ENCODE measurements at places on chromosomes 4 and X.

GRCh38 chr4:175705407-175705806 lies 106.7 kb downstream of the GPM6A start:
- DNase-seq, result no peak

DNA sequence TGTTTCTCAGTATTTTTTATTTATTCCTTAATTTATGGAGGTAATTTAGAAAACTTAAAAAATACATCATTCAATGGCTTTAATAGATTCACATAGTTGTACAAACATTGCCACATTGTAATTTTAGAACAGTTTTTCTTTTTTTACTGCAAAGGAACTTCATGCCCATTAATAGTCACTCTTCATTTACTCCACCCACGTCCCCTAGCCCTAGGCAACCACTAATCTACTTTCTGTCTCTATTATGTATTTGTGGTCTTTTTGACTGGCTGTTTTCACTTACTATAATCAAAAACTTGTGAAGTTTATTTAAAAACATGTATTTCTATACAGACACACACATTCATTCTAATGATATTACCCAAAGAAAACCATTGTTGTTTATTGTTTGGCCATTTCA lies 664.8 kb downstream of the GRID2 start:
- DNase-seq, result no peak

DNA sequence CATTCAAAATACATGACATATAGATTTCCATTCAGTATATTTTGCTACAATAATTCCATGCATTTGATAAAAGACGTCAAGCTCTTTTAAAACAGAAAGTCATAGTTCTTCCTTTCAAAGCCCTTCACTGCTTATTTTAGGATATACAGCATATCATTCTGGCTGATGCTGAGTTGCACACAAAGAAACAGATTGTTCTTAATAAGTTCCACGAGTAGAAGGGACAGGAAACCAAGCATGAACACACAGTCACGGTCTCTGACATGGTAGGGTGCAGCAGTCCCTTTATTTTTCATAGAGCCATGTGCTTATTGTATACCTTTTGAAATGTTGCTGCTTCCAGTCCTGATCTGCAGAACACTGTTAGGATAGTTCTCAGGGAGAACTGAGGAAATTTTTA lies 85.4 kb downstream of the MAGEB10 start:
- no peak for DNase-seq

GRCh38 chrX:71504346-71504745 lies 28.6 kb upstream of the OGT start:
- DNase-seq, result no peak

DNA sequence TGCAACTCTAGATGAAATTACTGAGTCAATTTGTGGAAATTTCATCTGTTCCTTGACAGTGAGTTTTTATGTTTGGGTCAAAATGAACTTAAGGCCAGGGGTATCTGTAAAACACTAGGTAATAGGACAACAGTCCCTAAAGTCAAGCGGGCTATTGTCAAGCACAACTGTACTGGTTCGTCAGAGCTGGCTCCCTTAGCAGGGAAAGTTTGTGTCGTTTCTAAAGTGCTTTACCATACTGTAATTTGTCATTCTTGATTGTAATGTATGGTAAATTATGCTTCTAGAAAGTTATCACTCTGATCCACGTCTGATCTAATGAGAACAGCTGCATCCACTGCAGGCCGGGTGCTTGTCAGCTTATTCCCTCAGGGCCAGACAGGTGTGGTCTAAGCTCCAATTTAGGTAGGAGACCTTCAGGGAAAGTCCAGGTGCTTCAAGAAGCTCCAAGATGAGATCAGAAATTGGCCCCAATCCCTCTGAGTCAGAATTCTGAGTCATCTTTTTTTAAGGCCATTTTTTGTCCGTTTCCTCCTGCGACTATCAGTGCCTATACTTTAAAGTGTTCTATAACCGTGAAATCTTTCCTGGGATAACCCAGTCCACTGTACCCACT lies 92.2 kb downstream of the PALLD start:
- DNase-seq, result peak; percentile 92

DNA sequence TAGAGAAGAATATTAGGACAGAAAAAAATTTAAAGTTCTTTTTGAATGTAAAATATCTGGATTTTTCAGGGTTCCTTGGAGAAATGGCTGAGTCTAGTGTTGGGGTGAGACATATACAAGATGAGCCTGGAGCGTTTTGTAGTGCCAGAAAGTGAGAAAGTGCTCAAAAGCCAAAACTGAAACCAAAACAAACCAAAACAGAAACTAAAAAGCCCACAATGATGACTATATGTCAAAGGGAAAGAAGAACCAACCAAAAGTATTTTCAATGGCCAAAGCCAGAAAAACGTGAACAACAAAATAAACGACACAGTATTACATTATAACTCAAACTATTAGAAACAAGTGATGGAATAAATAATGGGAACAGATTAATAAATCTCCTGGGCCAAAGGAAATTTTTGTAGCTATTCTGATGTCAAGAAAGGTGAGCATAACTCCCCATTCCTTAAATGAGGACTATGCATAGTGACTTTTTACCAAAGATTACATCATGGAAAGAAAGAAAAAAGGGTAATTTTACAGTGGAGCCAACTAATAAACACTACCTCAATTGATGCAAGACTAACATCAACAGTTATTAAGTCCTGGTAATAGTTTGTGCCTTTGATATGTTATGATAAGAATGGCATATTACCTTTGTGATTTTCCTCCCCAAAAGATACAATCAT lies 1137.6 kb downstream of the C4orf33 start:
- peak; percentile 10 for DNase-seq

GRCh38 chrX:53639257-53639656 lies 47.3 kb downstream of the HUWE1 start:
- no peak for DNase-seq

DNA sequence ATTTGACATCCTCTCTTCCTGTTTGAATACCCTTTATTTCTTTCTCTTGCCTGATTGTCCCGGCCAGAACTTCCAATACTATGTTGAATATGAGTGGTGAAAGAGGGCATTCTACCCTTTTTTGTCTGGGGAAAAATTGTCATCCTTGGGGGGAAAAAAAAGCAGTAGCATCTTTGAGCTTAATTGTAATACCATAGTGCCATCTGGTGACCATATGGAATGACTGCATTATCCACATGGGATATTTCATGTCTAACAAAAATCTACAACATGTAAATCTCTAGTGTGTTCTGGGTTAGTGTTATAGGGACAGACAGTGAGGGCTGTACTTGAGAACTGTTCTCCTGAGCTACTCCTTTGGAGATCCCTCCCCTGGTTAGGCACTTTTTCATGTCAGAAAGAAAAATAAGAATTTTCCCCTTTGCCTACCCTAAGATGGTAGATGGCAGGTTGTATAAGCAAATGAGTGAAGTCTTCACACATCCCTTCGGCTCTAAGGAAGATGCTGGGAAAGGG lies 26.0 kb downstream of the CAPN6 start:
- peak; percentile 0 for DNase-seq

DNA sequence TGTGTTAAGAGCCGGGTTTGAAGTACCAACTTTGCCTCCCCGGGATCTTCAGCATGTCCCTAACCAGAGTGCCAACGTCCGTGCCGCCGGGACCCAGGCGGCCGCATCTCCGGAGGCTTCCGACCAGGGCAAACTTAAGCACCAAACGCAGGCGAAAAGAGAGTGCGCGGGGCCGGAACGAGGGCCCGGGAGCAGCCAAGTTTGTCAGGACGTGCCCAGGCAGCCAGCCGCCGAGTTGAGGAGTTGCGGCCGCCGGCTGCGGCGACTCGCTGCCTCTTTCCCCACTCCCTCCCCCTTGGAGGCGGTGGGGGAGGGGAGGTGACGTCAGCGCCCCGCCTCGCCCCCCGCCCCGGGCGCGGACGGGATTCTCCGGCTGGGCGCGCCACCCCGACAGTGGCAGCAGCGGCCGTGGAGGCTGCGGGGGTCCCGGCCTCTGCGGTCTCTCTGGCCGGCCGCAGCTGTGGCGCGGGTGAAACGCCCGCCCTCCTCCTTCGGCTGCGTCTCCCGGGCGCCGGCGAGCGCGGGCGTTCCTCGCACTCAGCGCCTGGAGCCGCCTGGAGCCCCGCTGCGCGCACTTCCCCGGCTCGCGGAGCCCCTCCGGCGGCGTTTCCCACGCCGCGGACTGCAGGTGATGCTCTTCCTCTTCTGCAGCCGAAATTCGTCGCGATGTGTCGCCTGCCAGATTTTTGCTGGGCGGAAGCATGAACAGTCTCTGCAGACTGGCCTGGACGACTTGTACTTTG lies 2.9 kb upstream of the FAT1 start:
- DNase-seq, result peak; percentile 76

DNA sequence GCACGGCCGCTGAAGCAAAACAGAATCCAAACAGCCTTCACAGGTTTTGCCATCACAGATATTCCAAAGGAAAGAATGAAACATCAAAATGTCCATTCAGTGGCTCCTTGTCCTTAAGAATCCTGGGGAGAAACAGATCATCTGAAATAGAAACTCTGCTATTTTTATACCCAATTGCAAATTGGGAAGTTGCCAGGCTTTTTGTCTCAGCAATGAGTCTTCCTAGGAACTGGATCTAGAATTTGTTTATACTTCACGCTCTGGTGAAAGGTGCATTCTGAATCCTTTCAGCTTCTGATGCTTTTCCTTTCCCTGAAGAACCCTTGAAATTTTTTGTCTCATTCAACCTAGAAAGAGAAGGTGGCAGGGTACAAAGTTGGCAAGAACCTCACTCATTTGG lies 218.9 kb downstream of the FBXW7 start:
- DNase-seq, result peak; percentile 29

GRCh38 chr4:81378386-81378785 lies 93.3 kb downstream of the RASGEF1B start:
- no peak for DNase-seq

DNA sequence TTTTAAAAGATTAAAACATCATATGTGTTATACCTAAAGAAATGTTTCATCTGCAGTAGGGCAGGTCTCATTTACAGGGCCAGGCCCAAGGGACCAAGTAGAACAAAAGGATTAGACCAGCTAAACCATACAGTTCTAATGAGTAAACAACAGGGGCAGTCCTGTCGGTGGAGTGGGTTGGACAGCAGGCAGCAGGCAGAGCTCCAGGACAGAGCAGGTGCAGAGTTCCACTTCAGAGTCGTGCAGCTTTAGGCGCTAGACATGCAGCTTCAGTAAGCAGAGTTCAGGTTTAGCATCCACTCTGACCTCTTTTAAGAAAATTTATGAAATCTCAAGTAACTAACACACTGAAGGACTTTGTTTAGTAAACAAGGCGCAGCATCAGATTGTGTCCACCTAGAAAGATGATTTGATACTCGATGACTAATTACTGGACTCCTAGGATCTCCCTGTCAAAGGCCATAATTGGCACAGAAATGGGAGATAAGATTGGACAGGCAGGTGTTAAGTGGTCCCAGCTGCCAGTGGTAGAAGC lies 487.7 kb upstream of the INTU start:
- no peak for DNase-seq

- no peak for DNase-seq
Observed at GRCh38 chrX:123263747-123264146, 79.7 kb downstream of the GRIA3 start.

DNA sequence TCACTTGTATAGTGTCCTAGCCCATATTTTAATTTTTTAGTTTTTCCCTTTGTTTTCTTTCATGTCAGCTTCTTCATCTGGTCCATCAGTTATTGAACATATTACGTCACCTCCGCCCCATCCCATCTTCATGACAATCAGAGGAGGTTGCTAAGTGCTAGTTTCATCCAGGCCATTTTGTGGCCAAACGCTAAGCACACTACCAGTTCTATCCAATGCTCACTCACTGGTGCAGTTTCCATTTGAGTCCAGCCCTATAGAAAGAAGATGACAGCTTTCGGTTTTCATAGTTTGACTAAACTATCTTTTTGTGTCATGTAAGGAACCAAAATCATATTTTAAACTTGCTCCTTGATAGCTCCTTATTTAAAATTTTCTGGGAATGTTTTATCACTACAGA lies 304.2 kb downstream of the TENM3 start:
- no peak for DNase-seq

DNA sequence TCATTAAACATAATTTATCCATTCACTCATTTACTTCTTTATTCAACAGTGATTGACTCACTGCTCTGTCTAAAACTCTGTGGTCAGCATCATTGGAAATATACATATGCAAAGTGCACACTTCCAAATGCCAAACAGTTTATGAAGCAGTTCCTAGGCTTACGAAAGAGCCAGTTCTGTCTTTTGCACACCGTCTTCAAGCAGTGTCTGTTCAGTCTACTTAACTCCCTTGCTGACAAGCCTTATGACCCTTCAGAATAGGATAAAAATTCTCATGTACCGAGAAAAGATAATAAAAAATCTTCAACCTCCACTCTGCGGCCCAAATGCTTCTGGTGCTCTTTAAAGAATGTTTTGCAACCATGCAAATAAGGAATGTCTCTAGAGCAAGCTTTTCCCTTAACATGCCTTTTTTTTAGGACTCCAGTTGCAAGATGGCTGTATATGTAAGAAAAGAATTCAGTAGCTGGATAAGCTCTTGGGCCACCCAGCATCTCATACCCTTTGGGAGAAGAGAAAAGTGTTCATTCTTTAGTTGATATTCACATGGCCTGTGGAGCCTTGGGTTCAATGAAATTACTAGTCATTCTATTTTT lies 1037.0 kb upstream of the SLIT2 start:
- DNase-seq, result peak; percentile 43

GRCh38 chr4:1160351-1160750 lies 12.0 kb downstream of the SPON2 start:
- DNase-seq, result no peak

DNA sequence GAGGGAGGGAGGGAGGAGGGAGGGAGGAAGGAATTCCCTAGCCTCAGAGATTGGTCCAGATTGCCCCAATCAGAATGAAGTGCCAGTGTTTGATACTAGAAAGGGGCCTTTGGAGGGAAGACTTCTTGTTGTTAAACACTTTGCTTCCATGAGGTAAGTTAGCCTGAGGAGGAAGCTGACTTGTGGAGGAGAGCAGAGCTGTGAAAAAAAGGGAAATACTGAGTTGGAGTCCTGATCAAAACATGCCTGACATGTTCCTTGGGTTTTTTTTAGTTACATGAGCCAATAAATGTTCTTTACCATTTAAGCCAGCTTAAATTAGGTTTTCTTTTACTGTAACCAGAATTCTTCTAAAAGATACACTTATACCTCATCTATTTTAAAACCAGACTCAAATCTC lies 57.6 kb downstream of the GSX2 start:
- no peak for DNase-seq

GRCh38 chrX:153762626-153763173 lies 1.3 kb upstream of the PLXNB3 start:
- DNase-seq, result no peak

GRCh38 chr4:141462361-141462760 lies 174.0 kb upstream of the IL15 start:
- DNase-seq, result no peak

- DNase-seq, result no peak
Observed at GRCh38 chr4:2290488-2290887, 28.6 kb upstream of the MXD4 start.

DNA sequence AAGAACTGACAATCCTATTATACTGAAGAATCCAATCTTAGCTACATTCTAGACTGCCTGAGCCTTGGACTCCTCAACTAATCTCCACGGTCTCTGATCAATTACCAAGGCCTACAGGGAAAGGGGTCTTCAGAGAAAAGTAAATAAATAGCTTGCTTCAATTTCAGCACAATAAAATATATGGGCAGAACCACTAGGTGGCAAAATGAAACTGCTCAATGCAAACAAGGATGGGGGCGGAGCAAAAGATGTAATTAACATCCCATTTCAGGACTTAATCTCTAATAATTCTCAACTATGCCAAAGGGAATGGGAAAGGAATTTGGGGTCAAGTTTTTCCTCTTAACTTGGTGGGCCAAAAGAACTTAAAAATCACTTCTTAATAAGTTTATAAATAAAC lies 78.4 kb upstream of the MAP3K15 start:
- DNase-seq, result peak; percentile 63

- no peak for DNase-seq
Observed at GRCh38 chr4:81722290-81722851, 250.7 kb upstream of the RASGEF1B start.

All from cardiac fibroblast (primary cell).